Lung microvascular endothelial cell (primary cell): ENCODE measurements at places on chromosomes 5 and 9.
A peak's percentile ranks its signal among the peaks of the same experiment; 100 is the strongest.

GRCh38 chr9:131651160-131651559 is 88.7 kb downstream of the RAPGEF1 start:
- no peak for DNase-seq

DNA sequence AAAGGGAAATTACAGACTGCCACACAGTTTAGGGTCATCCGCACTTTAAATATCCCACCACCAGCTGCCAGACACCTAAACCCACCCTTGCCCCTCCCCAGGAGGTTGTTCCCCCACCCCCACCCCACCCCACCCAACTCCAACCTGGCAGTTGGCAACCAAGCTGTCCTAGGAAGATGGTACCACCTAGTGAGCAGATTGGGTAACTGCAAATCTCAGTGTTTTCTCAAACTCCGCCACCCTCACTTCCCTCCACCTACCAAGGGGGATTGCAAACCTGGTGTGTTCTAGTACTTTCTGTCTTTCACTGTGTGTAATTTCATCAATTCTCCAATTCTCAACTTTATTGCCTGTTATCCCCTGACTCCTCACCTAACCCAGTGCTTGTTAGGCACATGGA is 323.8 kb upstream of the IRX2 start:
- no peak for DNase-seq

GRCh38 chr5:37005946-37006540 is 129.5 kb downstream of the NIPBL start:
- peak; percentile 36 for DNase-seq

GRCh38 chr5:31638345-31638744 is 586 bp upstream of the PDZD2 start:
- DNase-seq, result no peak

DNA sequence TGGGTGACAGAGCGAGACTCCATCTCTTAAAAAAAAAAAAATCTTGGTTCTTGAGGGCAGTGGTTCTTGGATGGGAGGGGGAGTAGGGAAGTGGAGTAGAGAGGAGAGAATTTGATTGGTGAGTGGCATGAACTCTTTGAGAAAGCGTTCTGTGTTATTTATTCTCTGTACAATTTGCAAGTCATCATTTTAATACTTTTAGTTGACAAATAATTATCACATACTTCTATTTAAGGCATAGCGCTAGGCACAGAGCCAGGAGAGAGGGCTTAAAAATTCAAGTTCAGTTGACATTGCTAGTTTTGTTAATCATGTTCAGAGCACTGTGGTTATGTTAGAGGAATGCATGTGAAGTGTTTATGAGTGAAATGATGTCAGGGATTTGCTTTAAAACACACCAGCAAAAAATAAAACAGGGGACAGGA is 24.6 kb downstream of the HSDL2 start:
- DNase-seq, result no peak

DNA sequence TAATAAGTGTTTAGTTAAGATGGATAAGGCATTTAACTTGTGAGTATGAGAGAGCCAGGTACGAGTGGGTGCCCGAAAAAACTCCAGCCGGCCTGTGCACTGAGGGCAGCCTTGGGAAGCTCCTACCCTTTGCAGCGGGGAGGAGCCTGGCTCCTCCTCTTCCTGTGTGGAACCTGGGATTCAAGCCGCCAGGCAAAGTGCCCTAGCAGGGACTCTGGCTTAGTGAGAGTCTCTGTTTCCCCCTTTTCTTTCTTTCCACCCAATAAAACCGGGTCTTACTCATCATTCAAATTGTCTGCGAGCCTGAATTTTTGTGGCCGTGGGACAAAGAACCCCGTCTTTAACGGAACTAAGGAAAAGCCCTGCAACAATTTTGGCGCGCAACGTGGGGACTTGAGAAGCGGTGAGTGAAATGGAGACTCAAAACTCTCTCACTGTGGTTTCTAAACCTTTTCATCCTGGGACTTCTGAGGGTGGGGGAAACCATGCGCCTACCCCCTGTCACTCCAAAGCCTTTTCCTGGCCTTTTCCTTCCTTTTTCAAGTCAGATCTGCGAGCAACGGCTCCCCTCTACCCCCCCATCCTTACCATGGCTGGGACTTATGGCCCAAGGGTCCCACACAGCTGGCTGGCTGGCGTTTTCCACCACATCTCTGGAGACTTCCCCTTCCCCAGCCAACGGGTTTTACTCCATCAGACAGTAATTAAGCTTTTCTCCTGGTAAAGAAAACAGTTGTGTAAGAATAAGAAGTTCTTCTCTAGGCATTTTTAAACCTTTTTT is 535.7 kb upstream of the ACO1 start:
- no peak for DNase-seq

- no peak for DNase-seq
Measured at GRCh38 chr9:93391898-93392297, 59.6 kb upstream of the FAM120A start.

DNA sequence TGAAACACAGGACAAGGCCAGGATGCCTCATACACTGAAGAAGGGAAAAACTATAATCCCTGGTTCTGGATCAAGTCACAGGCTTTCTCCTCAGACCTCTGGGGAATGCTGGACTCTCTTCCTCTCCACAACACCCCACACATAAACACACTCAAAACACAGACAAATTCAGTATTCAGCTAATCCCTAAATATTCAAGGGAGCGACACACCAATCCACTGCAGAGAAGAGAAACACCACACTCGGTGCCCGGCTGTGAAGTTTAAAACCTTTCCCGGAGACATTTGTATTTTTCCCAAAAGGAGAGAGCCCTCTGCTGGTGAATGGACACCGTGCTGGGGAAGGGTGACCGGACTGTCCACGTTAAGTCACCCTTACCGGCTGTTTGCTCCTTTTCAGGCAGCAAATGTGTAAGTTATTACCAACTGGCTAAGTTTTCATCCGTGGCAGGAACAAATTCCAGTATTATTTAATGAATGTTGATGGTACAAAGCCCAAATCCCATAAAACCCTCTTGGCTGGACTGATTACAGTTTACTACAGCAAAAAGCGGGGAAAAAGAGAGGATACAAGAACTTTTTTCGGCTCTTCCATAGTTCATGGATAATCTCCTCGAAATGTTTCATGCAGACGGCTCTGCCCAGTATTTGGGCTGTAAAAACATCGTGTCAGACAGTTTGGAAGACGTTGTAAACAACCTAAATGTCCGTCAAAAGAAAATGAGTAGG is 130.9 kb upstream of the SLC30A5 start:
- peak; percentile 69 for DNase-seq

GRCh38 chr5:107325866-107326265 is 344.9 kb downstream of the EFNA5 start:
- no peak for DNase-seq

DNA sequence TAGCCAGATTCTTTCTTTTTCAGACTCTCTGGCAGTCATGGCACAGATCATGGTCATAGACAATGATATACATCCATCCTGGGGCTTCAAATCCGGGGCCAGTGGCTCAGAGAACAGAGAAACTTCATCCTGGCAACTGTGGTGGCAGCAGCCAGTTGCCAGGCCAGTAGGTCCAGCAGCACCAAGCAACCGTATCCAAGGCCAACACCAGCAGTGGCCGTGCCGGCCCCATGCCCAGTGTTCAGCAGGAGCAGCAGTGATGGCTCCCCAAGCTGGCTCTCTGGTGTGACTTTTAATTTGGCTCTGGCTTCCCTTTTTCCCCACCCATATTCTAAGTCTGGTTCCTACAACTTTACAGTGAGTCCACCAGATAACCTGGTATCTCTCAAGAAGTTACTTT is 300.5 kb downstream of the DEPDC1B start:
- DNase-seq, result no peak

DNA sequence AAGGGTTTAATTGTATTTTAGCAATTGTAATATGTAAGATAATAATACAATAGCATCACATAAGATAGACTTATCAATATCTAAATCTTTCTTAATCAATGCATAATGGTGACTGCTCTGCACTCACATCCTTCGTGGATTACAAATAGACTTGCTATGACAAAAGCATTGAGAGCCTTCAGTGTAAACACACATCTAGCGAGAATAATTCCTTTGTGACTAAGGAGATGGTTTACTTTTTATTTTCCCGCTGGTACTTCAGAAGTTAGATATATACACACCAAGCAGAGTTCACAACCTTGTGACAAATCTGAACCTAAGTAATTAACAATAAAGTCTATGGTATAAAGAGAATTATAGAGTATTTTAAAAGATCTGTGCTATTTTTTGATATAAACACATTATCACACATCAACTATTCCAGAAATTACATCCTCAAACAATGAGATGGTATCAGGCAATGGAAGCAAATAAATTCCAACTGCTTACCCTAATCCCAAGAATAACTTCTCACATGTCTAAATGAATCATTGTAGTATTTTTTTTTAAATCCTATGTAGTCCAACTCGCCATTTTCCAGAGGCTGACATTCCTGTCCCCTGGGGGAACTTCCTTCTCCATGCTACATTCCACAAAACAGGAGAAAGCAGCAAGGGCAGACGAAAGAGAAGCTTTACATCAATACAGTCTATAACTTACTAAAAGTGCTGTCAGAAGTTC is 51.2 kb downstream of the MAPKAP1 start:
- DNase-seq, result peak; percentile 69

DNA sequence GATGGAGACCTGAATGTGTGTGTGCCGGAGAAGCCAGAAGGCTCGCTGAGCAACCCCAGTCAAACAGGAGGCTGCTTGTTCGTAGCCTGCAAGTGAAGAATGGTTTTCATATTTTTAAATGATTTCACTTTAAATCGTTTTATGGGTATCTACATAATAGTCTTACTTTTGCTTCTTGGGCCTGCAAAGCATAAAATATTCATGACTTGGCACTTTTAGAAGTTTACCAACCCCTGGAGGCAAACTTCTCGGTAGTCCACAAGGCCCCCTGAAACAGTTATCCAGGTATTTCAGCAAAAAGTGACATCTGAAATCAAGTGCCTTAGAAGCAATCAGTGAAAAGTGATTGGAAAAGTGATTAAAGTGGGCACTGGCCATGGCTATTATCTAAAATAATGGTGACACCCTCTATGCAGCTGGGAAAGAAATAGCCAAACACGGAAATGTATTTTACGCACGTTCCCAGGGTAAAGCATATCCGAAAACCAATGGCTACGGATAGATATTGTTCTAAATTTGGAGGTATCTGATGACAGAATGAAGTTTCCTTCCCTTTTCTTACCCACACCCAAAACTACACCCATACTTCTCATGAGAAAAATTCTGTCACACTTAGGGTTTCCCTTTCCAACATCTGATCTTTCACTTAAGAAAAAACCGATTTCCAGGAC is 39.0 kb downstream of the RAPGEF1 start:
- DNase-seq, result peak; percentile 49

- no peak for DNase-seq
Measured at GRCh38 chr5:154403776-154404387, 41.9 kb upstream of the SAP30L start.

DNA sequence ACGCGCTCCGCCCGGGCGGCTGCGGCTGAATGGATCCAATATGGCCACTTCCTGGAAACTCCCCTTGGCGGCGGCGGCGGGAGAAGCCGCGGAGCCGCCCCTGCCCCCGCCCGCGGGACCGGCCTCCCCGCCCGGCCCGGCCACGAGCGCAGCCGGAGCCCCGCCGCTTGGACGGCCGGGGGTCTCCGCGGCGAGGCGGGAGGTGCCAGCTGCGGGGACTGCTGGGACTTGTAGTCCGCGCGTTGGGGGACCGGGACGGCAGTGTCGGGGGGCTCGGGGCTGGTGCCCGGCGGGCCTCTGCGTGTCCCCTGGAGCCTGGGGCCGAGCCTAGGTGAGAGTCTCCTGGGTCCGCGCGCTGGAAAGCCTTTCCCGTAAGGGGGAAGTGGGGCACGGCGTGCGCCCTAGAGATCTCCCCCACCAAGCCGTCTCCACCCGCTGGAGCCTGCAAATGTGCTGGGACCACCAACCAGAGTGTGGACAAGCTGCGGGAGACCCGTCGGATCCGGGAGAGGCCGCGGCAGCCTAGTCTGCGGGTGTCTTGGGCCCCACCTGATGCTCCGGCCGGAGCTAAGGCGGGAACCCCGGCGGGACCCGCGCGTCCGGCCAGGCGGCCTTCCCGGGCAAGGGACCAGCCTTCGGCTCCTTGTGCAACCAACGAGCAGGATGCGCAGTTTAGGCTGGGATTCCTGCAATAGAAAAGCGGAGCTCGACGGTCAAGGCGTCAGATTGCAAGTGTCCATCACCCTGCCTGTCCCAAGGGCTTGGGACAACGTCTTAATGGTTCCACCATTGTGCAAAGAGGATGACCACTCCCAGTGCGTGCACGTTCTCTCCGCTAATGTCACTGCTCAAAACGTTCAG is at the start of gene SEPTIN8:
Gene SEPTIN8, minus strand, starts transcription at position 31 of the 861 bp plus-strand sequence. CDS start 102 bp downstream, outside the sequence.
- peak; percentile 41 for DNase-seq

- DNase-seq, result no peak
Measured at GRCh38 chr5:32147959-32148358, 26.2 kb downstream of the GOLPH3 start.

DNA sequence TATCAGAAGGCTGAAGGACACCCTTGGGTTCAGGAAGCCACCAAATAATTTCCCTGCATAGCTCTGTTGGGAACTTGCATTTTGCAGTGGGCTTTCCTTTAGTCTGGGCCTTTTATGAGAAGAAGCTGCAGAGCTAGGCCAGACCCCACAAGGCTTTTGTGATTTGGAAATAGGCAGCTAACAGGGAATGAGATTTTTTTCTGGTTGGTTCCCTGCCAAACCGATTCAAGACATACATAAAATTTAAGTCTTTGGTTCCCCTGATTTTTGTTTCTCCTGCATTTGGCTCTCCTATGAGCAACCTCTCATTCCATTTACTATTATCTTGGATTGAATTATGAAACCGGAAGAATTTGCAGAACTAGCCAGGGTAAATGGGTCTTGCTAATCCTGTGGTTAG is 81.5 kb upstream of the PTCH1 start:
- DNase-seq, result no peak

GRCh38 chr9:76013809-76014208 is 123.3 kb downstream of the PCSK5 start:
- no peak for DNase-seq

DNA sequence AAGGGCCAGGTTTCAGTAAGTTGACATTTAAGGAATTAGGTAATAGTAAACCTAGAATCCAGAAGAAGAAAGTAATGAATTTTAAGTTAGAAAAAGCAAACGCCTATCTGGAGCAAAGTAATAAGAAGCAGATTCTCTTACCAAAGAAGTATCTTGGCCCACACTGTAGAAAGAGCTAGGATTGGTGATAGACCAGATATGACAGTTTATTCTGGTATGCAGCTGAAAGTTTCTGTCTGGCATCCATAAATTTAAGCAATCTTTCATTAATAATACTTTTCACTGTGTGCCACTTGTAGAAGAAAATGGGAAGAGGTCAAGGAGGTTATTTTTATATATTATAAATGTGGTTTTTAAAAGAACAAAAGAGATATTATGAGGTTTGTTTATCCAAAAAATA is 3.0 kb downstream of the RECK start:
- no peak for DNase-seq

GRCh38 chr5:128015978-128016377 is 67.6 kb upstream of the SLC12A2 start:
- DNase-seq, result peak; percentile 12
